ENCODE measurements at places on chromosomes 4 and X.

DNA sequence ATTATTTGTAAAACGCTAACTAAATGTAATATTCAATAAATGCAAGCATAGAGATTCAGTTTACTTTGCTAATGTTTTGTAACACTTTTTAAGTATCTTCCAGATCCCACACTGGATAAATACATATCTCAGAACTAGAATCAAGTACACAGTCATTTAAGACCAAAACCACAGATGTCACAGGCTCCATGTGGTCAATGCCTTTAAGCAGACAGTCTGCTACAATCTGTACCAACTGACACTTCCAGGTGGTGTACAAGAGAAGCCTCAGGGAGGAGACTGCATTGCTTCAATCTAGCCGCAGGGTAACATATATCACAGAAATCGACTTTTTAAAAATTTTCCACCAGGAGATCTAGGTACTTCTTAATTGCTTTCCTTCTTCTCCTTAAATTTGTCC lies 229.6 kb upstream of the DIAPH2 start:
- DNase-seq = no peak

DNA sequence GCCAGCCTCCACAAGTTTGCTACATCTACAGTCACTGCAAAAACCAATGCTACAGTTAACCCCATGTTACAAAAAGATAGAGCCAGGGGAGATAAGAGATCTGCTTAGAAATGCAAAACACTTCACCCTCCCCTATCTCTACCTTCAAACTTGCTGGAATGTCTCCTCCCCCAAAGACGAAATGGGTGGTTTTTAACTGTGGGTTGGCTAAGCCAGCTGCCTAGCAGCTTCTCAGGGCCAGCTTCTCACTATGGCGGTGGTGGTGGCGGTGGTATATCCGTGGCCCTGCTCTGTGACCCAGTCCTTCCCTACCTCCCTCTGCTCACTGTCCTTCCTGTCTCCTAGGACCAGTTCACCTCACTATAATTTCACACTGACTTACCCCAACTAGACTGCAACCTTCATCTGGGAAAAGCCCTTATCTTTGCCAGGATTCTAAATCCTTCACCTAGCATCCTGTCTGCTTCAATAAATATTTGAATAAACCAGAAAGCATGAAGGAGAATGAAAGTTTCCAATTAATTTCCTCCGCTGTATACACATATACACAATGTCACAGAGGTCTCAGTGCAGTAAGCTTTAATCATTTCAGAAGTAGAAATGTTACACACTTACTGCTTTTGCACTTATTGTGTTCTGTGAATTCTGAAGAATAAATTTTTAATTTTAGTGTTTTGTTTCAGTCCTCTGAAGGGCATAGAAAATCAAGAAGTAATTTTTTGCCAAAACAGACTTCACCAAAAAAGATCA lies 46.3 kb downstream of the SH3KBP1 start:
- DNase-seq = peak; percentile 70

- no peak for DNase-seq
Measured at GRCh38 chrX:40329616-40330015, 231.9 kb upstream of the BCOR start.

- DNase-seq = peak; percentile 83
Measured at GRCh38 chr4:77156912-77157858, at the start of gene CCNG2. TSS of gene CCNG2 (plus strand) at chr4:77157207. CDS start at chr4:77158533, 1,326 bp downstream.

- DNase-seq = no peak
Measured at GRCh38 chr4:156568484-156568883, 403.1 kb downstream of the PDGFC start.

DNA sequence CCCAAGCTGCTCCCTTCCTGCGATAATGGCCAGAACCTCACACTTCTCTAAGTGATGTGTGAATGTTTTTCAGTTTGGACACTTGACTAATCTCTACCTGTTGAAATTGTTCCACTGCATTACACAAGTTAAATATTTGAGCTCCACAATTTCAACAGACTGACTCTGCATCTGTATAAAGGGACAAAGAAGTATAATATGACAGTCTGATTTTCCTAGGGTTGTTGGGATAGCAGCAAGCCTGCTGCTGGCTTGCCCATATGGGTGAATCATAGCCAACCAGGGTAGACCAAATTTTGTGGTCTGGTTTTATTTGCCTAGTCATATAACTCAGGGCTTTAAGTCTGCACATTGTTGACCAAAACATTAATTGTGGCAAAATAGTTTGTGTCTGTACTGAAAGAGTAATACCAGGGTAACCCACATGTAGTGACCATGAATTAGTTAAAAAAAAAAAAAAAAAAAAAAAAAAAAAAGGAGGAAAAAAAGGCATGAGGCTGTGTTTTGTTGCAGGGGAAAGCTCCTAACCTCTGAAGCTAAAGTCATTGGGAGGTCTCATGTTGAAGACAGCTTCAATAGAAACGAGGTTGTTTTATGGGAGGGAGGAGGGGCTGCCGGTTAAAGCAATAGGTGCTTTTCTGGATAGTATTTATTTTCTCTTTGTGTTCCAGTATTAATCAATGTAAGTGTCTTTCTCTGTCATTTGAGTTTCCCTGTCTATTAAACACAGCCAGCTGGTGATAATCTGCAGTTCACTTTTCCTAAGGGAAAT lies 534.2 kb downstream of the RAB28 start:
- DNase-seq = no peak

- no peak for DNase-seq
Measured at GRCh38 chr4:33104273-33104672, 2384.1 kb downstream of the PCDH7 start.

All from activated CD4-positive, alpha-beta memory T cell treated with anti-CD3 and anti-CD28 coated beads, Interleukin-2, amount 10 ng/mL, durations not matched to agents 7 days and 5 days (primary cell).